ENCODE measurements at places on chromosomes 4 and X. TPM values are rescaled to one million over a fixed set of nuclear protein-coding genes. Genes with fewer than 3 reads are reported as not detected.

DNA sequence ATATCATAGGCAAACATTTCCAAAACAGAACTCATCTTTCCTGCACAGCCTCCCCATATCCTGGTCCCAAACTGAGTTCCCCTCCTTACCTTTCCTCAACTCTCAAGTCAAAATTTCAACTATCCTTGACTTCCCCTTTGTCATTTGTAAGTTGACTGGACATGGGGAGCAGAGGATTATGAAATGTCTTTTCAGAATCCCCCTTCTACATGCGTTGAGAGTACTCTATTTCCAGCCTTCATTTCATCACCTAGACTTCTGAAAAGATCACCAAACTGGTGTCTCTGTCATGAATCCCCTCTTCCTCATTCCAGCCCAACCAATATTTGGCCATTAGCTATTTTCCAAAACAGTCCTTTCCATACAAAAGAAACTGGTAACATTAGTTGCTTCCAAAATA, 95.2 kb downstream of the SYNPO2 start:
- no peak for DNase-seq

GRCh38 chrX:69321789-69322188, 156.5 kb upstream of the PJA1 start:
- DNase-seq, result no peak

GRCh38 chr4:6252051-6252450, 17.6 kb upstream of the WFS1 start:
- no peak for DNase-seq

GRCh38 chr4:138056541-138056940, 185.6 kb downstream of the SLC7A11 start:
- DNase-seq, result no peak

Gene SMIM9
- not detected for total RNA-seq

Gene IGSF1
- total RNA-seq, result 1.9 TPM
